T follicular helper cell (primary cell): ENCODE measurements at places on chromosomes 1 and 21.

- DNase-seq, result no peak
These were observed 133.2 kb upstream of the ZC3H11B start for GRCh38 chr1:219746141-219746540.

DNA sequence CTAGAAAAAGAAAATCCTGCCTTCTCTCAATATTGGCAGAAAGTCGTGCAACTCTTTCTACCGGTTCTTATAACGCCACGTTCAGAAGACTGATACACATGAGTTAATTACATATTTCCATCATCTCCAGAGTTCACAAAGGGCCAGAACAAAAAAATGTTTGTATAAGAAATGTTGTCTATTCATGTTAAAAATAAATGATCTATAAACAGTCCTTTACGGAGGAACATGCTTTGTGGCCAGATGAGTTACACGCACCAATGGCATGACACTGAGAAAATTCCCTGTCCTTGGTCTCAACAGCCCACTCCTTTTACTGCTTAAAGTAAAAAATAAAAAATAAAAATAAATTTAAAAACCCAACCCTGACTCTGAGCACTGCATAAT, 29.5 kb downstream of the C2CD2 start:
- DNase-seq, result no peak

DNA sequence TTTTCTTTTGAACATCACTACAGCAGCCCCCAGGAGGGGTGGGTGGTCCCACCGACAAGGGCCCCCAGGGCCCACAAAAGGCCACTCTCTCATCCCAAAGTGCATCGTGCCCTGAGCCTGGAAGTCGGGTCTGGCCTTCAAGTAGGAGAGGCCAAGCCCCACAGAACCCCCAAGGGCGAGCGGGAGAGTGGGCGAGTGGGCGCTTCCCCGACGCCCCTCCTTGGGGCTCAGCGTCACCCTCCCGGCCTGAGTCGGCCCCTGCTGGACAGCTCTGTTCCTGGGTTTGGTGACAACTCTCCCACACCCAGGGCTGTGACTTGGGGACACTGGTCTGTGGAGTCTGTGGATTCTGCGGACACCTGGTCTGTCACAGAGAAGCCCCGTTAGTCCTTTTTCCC, 42.2 kb upstream of the COL18A1 start:
- DNase-seq, result no peak

DNA sequence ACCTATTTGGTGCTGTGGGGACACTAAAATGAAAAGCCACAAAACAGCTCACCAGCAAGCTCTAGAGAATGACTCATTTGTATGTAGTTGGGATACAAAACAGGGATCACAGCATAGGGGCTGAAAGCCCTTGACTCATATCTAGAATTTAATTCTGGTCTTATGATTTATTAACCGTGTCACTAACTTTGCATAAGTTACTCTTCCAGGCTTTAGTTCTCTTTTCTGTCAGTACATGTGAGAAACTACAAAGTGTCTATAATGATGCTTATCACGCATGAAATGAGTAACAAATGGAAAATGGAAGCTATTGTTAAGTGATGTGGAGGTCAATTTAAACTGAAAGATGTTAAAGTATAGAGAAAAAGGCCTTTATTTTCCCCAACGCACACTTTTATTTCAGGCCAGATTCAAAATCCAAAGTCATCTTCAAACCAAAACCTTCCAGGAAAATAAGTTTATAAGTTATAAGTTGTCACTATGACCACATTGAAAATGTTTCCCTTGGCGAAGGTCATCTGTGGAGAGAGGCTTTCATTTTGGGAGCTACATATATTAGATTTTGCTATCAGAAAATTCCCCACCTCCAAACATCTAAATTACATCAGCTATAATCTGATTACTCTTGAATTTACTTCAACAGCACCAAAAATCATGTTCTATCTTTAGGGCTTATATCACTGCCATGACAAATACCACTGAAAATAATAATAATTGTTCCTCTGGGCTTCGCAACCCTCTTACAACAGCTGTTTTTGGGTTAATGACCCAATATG, 430.5 kb downstream of the MRPL39 start:
- no peak for DNase-seq

DNA sequence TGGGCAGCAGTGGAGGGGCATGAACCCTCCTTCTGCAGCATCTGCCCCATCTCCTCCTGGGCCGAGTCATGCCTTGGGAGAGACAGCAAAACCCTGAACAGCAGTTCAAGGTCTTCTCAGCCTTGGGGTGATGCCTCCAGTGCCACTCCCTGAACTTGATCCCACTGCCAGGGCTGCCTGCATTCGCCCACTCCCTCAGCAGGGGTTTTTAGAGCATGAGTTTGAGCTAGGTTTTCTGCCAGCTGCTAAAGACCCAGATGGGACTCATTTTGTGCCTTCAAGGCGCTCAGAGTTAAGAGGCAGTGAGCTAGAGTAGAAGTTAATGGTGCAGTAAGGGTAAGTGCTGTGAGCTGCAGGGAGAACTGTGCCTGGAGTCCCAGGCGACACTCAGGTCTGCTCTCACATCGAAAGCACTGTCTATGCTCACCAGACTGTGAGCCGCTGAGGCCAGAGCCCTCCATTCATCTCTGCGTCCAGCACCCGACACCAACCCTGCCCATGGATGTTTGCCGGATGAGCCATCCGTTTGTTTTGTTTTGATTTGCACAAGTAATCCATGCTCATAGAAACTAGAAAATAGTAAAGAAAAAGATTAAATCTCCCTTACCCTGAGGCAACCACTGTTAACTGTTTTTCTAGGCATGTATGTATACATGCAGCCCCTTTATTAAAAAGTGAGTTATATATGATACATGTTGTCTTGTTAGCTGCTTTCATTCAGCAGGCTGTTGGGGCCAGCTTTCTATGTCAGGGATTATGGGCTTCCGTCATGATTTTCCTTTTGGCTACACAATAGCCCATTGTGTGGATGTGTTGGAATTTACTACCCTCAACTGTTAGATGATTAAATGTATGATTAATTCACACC, 67.8 kb downstream of the VPS26C start:
- no peak for DNase-seq

- no peak for DNase-seq
These were observed 38.1 kb upstream of the POU3F1 start for GRCh38 chr1:38084700-38085099.

GRCh38 chr1:17550729-17551584, 11.5 kb downstream of the ARHGEF10L start:
- no peak for DNase-seq

DNA sequence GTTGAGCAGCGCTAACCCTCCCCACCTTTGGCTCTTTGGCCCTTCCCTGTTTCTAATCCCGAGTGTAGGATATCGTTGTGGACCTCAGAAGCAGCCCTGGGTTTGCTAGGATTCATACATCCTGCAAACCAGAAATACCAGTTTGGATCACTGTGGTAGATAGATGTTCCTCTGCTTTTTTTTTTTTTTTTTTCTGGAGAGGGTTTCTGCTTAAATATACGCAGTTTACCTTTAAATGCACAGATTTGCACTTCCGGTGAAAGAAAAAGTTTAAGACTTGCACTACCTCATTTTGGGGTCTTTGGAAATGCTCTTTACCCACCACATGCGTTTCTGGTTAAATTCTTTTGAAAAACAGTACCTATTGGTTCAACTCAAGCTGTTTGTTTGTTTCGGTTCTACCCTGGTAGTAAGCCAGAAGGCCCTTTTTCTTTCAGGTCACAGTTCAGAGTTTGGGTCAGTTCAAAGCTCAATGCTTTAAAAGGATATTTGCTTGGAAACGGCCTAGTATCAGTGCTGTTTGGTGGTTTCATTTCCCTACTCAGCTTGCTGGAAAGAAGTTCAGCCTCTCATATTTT, 908 bp downstream of the DDI2 start:
- no peak for DNase-seq

DNA sequence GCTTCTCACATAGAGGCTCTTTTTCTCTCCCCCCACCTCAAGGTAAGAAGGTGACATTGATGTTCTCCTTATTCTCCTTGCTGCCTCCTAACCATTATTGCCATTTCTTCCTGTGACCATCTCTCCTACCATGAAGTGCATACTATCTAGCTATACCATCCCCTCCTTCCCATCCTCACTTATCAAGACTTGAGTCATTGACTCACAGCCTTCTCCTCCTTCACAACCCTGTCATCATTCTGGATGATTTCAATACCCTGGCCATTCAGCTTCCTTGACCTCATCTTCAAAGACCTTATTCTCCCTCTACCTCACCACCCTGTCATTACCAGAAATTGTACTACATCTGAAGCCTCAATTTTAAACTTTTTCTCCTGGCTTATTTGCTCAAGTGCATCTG, 10.9 kb upstream of the HIPK1 start:
- no peak for DNase-seq

GRCh38 chr1:81899214-81899821, 98.6 kb downstream of the ADGRL2 start:
- DNase-seq, result no peak
